ENCODE measurements at places on chromosomes 7 and 10.

DNA sequence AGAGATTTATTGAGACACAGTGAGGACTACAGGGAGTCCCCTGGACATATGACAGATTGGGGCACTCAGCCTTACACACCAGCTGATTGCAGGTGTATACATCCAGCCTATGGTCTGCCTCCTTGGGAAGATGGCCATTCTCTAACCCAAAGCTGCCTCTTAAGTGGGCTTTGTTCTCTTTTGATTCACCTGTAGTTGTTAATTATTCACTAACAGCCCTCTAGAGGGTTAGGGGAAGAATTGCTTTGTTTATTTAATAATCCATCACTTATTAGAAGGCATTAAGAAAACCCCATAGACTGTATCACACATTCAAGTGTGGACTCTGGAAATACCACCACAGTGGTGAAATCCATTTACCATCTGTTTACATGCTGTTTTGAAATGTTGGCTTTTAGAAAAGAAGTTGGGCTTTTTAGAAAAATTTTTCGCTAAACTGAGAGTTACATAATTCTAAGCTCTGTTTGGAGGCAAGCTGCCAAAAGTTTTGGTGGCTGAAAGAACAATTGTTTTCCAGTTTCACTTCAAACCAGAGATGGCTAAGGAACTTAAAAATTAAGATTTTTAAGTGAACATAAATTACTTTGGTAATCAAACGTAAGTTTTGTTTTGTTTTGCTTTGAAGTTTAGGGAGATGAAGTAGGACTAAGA, 379.1 kb downstream of the ADRA2A start:
- DNase-seq: no peak

GRCh38 chr10:31130406-31130805, 98.7 kb upstream of the ZNF438 start:
- DNase-seq: no peak

DNA sequence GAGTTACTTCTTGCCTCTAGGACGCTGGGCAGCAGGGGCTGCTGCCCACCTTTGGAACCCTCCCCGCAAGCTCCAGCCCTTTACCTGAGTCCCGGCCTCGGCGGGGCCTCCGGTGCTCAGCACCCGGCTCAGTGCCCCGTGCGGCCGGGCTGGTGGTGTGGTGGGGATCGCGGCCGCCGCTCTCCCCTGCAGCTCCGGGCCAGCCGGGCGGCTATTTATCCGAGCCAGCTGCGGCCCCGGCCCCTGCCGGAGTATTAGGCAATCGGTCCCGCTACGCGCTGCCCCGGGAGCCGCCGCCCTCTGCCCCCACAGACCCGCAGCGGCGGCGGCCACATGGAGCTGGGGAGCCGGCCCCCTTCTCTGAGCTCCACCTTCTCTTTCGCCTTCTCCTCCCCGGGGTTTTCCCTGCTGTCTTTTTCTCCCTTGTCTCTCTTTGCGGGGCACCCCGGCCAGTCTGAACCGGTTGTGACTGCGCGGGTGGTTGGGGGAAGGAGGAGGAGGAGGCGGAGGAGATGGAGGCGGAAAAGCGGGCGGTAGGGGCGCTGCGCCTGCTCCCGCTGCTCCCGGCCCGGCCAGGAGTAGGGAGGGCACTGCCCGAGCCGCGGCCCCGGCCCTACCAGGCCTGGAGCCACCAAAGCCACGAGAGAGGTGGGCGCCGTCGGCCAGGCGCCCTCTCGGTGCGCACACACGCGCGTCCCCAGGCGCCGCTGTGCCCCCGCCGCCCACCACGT, at the start of gene SLC16A9:
Gene SLC16A9, minus strand, starts transcription at position 456 of the 731 bp plus-strand sequence. CDS start 25,559 bp downstream, outside the sequence.
- DNase-seq: peak; percentile 74

- no peak for DNase-seq
These were observed 36.3 kb downstream of the POT1 start for GRCh38 chr7:124893140-124893827.

GRCh38 chr10:89134963-89135362, 72.2 kb downstream of the CH25H start:
- DNase-seq: no peak

- DNase-seq: no peak
These were observed 202.0 kb downstream of the MAD1L1 start for GRCh38 chr7:2030475-2031450.

DNA sequence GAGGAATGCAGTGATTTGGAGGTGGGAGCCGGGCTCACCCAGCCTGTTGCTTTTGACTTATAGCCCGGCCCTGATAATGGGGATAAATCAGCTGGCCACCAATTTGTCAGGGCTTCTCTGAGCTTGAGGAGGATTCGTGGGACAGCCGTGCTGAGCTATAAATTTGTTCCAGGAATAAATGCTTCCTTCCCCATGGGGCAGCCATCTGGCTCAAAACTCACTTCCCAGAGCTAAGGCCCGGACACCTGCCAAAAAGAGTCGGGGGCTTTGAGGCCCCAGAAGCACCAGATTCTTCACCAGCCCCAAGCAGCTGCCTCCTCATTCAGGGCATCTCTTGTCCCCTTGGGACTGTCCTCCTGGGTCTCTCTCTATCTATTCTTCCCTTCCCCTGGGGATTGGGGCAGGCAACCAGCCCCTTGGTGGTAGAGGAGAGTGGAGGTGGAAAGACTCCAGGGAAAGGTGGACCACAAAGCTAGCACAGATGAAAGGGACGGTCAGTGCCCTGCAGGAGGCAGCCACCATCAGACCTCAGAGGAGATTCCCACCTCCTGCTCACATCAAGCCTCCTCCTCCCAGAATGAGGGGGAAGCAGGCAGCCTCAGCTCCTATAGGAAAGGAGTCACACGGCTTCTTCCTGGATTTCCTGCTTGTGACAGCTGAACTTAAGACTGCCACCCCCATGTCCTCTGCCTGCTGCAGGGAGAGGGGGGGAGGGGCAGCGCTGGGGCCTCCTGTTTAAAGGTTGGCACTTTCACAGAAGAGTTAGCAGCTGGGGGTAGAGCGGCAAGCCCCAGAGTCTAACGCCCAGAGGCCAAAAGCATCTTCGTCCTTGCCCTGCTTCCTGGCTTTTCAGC, 44.2 kb upstream of the LRRC4 start:
- peak; percentile 36 for DNase-seq

- no peak for DNase-seq
These were observed 316.3 kb upstream of the SORCS1 start for GRCh38 chr10:107480781-107481180.

DNA sequence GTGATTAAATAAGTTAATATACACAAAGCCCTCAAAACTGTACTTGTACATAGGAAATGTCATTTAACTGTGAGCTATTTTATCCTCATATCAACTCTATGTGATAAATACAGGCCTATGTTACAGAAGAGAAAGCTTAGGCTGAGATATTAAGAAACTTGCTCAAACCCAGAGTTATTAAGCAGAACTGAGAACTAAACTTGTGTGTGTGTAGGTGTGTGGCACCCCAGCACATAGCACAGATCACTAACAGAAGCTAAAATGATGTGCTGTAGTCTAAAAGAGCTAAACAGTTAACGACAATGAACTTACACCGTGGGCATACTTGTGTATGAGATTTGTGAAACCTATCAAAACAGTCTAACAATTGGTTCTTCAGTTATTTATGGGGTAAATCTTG, 34.5 kb downstream of the MTPN start:
- no peak for DNase-seq

DNA sequence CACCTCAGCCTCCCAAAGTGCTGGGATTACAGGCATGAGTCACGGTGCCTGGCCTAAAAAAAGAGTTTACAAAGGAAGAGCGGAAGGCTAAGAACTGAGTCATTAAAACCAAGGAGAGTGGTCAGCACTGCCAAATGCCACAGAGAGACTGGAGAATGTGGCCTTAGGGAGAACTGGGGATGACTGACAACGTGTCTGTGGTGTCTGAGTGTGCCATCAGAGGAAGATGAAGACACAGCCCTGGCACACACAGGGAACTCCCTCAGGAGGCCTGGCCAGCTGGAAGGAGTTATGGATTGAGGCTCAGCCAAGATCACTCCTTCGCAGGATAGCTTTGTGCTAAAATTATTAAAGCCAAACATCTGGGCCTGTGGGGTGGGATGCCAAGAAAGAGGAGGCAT, 3.9 kb upstream of the INA start:
- DNase-seq: peak; percentile 16

DNA sequence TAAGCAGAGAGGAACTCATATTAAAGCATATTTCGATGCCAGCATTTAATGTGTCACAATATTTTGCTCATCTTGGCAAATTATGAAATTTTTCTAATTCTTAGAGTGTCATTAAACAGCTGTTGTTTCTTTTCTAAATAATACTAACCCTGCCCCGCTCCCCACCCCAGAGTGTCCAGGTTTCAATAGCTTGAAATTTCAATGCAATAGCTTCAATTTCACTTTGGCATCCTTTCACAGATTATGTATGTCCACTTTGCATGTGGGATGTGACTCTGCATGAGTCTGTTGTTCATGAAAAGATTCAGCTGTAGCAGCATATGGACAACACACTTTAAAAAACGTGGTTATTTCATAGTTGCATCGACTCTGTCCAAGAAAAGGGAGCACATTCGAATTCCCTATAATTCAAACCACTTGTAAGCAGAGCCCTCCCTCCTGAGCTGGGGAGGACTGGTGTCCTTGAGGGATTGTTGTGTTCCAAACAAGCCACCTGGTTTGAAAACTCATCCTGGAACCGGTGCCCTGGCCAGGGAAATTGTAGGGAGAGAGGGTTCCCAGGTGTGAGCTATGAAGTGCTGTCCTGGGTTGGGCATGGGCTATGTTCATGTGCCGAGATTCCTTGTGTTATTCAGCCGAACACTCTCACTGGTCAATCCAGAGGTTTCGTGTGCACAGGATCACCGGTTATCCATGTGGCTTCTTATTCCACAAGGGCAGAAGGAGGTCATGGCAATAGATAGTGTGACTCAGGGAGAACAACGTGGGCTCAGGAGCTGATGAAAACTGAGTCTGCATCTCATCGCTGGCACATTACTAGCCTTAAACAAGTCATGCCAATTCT, 64.6 kb upstream of the CREB5 start:
- DNase-seq: no peak

DNA sequence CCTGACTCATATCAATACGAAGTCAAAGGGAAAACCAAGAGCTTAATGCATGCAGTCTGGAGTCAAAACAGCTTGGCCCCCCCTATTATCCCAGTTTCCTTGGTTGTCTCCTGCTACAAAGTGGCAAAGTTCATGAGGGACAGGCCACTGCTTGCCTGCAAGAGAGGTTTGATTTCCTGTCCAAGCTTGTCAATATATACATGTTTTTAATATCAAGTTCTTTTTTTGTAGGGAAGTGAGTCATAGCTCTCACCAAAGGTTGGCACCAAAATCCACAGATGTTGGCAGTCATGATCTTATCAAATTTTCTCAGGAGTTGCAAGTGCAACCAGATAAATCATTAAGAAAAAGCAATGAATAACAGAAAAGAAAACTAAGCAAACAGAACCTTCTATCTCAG, 176.8 kb downstream of the COBL start:
- DNase-seq: no peak

GRCh38 chr7:131210618-131211017, 117.1 kb upstream of the MKLN1 start:
- no peak for DNase-seq

- no peak for DNase-seq
These were observed 2.1 kb downstream of the AMZ1 start for GRCh38 chr7:2689951-2690705.

- no peak for DNase-seq
These were observed 187.0 kb downstream of the PPP1R17 start for GRCh38 chr7:31873816-31874597.

GRCh38 chr10:100824886-100825285, 79.5 kb downstream of the PAX2 start:
- DNase-seq: no peak

- no peak for DNase-seq
These were observed 750.7 kb downstream of the SUGCT start for GRCh38 chr7:40885503-40885902.

- no peak for DNase-seq
These were observed 131.8 kb downstream of the LRRC4 start for GRCh38 chr7:127899411-127899810.

GRCh38 chr10:4947039-4947634, 16.1 kb upstream of the AKR1C1 start:
- DNase-seq: no peak

DNA sequence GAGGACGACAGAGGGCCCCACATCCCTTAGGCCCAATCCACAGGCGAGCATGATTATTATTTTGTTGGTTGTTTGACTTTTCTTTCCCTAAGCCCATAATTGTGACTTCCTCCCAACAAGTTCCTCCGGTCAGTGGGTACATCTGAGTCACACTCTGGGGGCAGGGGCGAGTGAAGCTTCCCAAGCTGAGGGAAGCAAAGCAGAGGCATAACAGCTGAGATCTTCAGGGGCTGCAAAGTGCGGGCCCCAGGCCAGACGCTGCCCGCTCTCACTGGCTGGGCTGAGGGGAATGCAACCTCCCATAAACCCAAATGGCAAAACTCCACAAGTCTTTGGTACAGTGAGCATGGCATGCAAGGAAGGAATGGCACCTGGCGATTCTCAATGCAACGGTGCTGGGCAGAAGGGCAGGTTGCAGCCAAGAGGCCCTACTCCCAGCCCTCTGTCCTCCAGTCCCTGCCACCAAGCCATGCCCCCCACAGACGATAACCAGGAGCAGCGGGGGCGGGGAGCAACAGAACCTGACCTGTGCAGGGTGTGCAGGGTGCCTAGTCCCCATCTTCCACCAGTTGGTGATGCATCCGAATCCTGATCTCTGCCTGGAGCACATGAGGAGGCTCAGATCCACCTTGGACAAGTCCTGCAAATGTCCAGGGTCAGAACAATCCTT, 25.3 kb downstream of the TNS3 start:
- no peak for DNase-seq

DNA sequence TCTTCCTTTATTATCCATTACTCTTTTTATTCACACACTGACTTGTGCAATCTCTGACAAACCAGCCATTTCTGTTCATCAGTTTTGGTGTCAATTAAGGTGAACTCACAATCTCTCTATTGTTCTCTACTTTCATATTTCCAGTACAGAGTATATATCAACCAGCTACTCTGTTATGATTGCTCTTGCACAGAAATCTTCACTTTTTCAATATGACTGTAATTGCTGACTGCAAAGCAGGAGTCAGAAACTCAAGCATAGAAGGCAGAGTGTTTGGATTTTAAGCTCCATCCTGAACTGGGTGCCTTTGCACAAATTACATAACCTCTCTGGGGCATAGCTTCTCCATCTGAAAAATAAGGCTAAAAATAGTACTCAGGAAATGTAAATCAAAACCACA, 1042.0 kb downstream of the GRM8 start:
- DNase-seq: no peak

- DNase-seq: peak; percentile 66
These were observed 17.0 kb upstream of the TRIM8 start for GRCh38 chr10:102627291-102627735.

GRCh38 chr7:112112822-112113255, 93.4 kb downstream of the DOCK4 start:
- DNase-seq: peak; percentile 51

DNA sequence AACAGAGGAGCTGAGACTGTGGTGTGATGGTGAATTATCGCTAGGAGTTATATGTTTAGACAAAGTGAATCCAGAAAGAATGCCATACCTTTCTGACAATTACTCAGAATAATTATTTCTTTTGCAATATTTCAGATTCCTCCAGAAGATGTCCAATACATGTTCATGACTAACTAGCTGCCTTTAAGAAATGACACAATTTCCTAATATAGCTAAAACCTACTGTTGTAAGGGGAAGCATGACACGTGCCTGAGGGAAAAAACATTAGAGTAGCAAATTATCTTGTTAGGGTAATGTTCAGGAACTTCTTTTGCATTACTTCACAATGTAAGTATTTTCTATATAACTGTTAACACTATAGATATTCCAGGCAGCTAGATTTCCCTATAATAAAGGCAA, 150.3 kb downstream of the COL28A1 start:
- no peak for DNase-seq

Measured in anterior cingulate cortex (tissue), 58 donors.